ENCODE measurements at places on chromosomes 3 and 15. TPM values are rescaled to one million over a fixed set of nuclear protein-coding genes. Genes with fewer than 3 reads are reported as not detected.

GRCh38 chr3:195156286-195156890, 114.6 kb downstream of the XXYLT1 start:
- no peak for DNase-seq

GRCh38 chr3:178217479-178217878, 318.8 kb upstream of the KCNMB2 start:
- DNase-seq, result no peak

- no peak for DNase-seq
Observed at GRCh38 chr15:56963126-56963525, 44.7 kb downstream of the TCF12 start.

DNA sequence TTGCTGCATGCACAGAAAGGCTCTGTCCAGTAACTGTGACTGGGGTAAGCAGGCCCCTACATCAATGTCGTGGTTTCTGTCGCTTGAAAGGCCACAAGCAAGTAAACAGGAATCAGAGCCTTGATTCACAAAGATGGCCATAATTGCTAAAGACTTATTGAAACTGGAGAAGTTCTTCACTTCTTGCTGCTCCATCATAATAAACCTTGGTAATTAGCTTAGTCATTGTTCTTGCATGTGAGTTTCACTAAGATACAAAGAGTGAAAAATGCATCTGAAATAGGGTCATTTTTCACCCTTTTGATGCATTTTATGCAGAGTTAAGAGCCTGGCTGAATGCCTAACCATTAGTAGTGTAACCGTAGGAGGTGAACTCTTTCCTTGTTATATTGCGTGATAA, 3.2 kb downstream of the SEMA6D start:
- no peak for DNase-seq

DNA sequence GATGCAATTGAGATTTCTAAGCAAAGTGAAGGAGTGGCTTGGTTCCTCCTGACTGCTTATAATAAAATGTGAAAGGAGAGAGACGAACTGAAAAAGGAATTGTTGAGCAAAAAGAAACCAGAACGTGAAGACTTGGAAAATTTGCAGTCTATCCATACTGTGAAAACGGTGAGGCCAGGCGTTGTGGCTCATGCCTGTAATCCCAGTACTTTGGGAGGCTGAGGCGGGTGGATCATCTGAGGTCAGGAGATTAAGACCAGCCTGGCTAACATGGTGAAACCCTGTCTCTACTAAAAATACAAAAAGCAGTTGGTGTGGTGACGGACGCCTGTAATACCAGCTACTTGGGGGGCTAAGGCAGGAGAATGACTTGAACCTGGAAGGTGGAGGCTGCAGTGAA, 56.7 kb upstream of the TSPAN3 start:
- no peak for DNase-seq

GRCh38 chr15:63156755-63157117, 541 bp downstream of the RPS27L start:
- peak; percentile 50 for DNase-seq

- no peak for DNase-seq
Observed at GRCh38 chr3:195068084-195069080, 202.6 kb downstream of the XXYLT1 start.

GRCh38 chr3:170942011-170942410, 33.6 kb upstream of the EIF5A2 start:
- DNase-seq, result no peak

GRCh38 chr3:97883736-97884135, 61.9 kb downstream of the CRYBG3 start:
- DNase-seq, result no peak

GRCh38 chr3:123789760-123790159, 94.4 kb downstream of the MYLK start:
- no peak for DNase-seq

- DNase-seq, result no peak
Observed at GRCh38 chr15:85671156-85671555, 123.6 kb downstream of the KLHL25 start.

- DNase-seq, result no peak
Observed at GRCh38 chr15:94300612-94301011, 69.3 kb downstream of the MCTP2 start.

- peak; percentile 68 for DNase-seq
Observed at GRCh38 chr15:73927476-73928240, 1.4 kb downstream of the LOXL1 start.

GRCh38 chr3:98359993-98360675, 6.5 kb downstream of the OR5K4 start:
- DNase-seq, result no peak

- no peak for DNase-seq
Observed at GRCh38 chr3:102505542-102505941, 70.7 kb downstream of the ZPLD1 start.

- DNase-seq, result no peak
Observed at GRCh38 chr15:67831363-67831762, 6.1 kb downstream of the SKOR1 start.

DNA sequence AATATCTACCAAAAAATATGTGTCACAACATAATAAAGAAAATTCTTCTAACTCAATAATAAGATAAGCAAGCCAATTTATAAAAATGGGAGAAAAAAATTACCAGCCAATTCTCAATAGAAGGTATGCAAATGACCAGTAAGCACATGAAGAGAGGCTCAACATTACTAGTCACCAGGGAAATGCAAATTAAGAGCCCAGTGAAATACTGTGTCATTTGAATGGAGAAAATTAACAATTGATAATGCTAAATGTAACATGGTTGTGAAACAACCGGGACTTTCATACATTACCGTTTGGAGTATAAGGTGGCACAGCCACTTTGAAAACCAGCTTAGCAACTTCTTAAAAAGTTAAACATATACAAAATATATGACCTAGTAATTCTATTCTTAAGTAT, 460.7 kb downstream of the IGSF11 start:
- DNase-seq, result no peak

GRCh38 chr3:141769221-141769894, 6.2 kb downstream of the GRK7 start:
- peak; percentile 38 for DNase-seq

GRCh38 chr3:98580401-98581386, 12.7 kb downstream of the CPOX start:
- no peak for DNase-seq

GRCh38 chr15:38202361-38202760, 50.3 kb upstream of the SPRED1 start:
- no peak for DNase-seq

GRCh38 chr3:184710870-184711492, 883 bp downstream of the MAGEF1 start:
- peak; percentile 33 for DNase-seq

DNA sequence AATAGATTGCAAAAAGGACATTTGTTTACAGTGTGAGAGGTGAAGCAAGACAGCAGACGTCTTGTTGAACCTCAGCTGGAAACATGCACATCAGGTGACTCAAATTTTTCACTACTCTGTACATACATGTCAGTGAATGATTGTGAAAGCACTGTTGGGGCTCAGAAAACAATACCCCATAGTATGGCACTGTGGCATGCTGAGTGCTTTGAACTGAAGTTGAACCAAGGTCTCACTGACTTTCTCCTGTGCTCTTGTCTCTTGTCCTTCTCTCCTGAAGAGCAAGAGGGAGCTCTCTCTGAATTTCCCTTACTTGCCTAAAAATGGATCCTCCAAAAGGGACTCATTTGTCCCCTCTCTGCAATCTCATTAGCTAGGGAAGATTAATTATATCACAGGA, 24.5 kb upstream of the NEDD4 start:
- no peak for DNase-seq

DNA sequence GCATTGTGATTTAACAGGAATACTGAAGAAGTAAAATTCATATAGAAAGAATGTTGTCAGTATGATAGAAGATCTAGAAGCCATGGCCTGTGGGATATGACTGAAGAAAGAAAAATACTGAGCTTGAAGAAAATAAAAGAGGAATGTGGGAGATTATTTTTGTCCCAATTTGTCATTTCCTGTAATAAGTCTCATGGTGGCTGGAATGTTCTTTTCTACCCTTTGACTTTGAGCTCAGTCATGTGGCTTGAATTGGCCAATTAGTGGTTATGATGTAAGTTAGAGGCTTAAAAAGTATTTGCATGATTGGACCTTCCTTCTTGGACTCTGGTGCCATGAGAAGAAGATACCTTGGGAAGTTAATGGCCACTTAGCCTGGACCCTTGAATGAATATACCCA, 14.1 kb downstream of the APH1B start:
- no peak for DNase-seq

DNA sequence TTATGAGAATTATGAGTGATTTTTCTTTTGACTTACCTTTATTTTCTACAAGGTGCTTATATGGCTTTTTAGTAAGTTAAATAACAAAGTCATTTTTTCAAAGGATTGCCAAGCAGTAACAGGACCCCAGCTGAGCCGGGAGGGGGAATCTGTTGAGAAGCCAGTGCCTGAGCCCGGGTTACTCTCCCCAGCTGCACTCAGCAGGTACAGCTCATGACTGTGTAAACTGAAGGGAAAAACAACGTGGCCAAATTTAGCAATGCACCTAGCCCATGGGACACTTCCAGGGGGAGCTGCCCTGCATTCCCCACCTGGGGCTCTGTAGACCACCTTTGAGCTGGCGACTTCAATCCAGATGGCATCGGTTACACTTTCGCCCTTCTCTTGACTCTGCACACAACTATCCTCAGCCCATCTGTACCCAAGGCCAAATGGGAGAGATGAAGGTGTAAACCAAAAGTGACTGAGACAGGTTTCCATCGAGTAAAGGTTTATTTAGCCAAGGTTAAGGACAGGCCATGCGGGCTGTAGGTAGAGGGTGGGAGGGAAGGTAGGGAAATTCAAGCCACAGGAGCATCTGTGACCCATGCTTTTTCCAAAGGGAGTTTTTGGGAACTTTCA, 18.2 kb upstream of the HCN4 start:
- DNase-seq, result no peak

The HRG gene
- total RNA-seq, result not detected

The ACTC1 gene
- total RNA-seq, result not detected

The C3orf22 gene
- total RNA-seq, result not detected

The OR5K2 gene
- not detected for total RNA-seq

The PCLAF gene
- total RNA-seq, result 40.4 TPM

The TIMP4 gene
- 2.0 TPM for total RNA-seq

The INKA1 gene
- total RNA-seq, result 0.57 TPM

The ACOX2 gene
- total RNA-seq, result 22.4 TPM

The FGF7 gene
- total RNA-seq, result 13.3 TPM

The ATP13A4 gene
- total RNA-seq, result 17.9 TPM

The DZIP1L gene
- total RNA-seq, result 0.89 TPM

The GP9 gene
- 0.37 TPM for total RNA-seq

The KCNMB2 gene
- total RNA-seq, result 0.42 TPM

The CHRNA5 gene
- 10.3 TPM for total RNA-seq
